ENCODE measurements at places on chromosomes 11 and 22. TPM values are rescaled to one million over a fixed set of nuclear protein-coding genes. Genes with fewer than 3 reads are reported as not detected.

The MS4A6E gene
- not detected for polyA plus RNA-seq

The MUC6 gene
- 0.02 TPM for polyA plus RNA-seq

The IFTAP gene
- 25.9 TPM for polyA plus RNA-seq

The ATP5MG gene
- polyA plus RNA-seq = 162 TPM

The SCO2 gene
- not detected for polyA plus RNA-seq

The CRYBA4 gene
- not detected for polyA plus RNA-seq

The CARNS1 gene
- polyA plus RNA-seq = 0.58 TPM

DNA sequence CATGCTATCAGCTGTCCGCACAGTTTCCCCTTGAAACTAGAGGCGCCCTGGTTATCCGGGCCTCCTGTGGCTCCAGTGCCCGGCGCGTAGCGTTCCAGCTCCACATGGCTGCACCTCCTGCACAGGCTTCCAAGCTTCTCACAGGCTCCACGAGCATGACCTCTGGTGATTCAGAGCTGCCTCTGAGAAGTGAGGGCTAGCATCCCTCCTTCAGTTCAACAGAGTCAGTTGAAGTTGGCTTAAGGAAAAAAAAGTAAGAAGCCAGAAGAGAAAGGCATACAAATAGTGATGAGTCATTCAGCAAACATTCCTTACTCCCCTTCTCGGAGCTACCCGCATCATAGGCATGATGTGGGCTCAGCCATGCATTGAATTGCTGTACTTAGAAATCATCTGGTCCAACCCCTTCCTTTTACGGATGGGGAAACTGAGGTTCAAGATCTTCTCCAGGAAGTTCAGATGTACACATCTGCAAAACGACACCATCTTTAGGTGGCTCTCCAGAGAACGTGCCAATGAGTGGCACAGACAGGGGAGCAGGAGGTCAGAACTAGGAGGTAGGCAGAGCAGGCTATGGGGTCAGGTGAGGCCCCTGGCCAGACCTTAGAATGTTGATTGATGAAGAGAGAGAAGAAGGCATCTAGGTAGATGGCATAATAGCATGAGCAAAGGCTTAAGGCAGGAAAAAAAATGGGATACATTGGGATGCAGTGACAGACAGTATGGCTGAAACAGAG lies 216.3 kb upstream of the TBCEL start:
- peaks cover 1% of the 10 kb centered on the region for H3K4me1 ChIP-seq
- no peak overlapping the region for H3K4me3 ChIP-seq
- no peaks in the 10 kb centered on the region for H3K36me3 ChIP-seq
- no peaks in the 10 kb centered on the region for H3K27me3 ChIP-seq

DNA sequence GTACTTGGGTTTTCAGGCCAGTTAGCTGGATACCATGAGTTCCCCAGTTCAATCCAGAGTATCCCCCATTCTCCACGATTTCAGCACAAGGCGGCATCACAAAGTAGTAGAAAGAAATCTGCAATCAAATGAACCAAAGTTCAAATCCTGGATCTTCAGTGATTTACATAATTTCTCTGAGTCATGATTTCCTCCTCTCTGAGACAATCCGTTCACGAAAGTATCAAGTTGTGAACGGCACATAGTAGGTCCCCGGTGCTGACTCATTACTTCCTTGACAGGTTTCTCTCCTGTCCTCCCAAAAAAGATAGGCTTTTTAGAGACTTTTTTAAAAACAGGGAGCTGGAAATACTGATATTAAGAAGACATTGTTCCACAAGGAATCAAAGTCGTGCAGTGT lies 69.1 kb upstream of the AKIP1 start:
- no peak overlapping the region for H3K27ac ChIP-seq
- DNase-seq = no peak
- H3K4me1 ChIP-seq = peaks cover 20% of the 10 kb centered on the region
- H3K27me3 ChIP-seq = no peaks in the 10 kb centered on the region
- H3K36me3 ChIP-seq = no peaks in the 10 kb centered on the region
- no peak overlapping the region for H3K4me3 ChIP-seq

DNA sequence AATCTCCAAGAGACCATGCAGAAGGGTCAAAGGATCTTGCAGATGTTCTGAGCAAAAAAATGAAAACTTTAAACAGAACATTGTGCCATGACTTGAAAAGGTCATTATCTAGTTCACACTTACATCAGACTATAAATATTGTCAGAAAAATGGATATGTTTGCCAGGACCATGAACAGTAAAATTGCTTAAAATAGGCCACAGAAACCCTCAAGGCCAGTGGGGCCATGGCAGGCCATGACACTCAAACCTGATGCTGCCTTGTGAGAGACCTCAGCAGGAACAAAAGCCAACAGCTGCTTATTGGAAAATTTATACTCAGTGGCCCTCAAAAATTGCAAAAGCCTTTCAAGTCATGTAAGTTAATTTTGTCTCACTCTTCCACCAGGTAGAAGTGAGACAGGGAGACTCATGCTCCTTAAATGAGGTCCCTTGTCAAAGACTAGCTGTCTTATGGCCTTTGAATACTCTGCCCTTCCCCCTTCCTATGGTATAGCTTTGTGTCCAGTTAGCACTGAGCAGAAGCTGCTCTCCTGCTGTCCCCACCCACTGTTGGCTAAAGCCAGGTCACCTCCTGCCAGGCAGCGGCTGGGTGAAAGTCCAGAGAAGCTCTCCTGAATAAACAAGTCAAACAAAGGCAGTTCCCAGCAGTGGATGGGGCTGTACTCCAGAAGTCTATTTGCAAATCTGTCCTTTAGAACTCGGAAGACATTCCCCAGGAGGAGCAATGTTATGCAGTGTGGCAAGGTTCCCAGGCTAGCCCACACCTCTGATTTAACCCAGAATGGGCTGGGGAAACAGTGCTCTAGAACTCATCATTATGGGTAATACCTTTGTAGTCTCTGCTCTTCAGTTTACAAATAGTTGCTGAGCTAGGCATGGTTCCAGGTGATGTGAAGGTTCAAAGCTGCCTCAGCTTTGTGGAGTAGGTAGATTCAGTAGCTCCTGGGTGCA lies 21.4 kb downstream of the ADM start:
- no peak overlapping the region for H3K4me3 ChIP-seq
- no peaks in the 10 kb centered on the region for H3K36me3 ChIP-seq
- DNase-seq = peak; percentile 49
- peaks cover 39% of the 10 kb centered on the region for H3K4me1 ChIP-seq

- DNase-seq = no peak
- no peaks in the 10 kb centered on the region for H3K27me3 ChIP-seq
- H3K4me3 ChIP-seq = no peak overlapping the region
- H3K36me3 ChIP-seq = no peaks in the 10 kb centered on the region
- peaks cover 1% of the 10 kb centered on the region for H3K4me1 ChIP-seq
Observed at GRCh38 chr11:31786996-31787685, 24.0 kb downstream of the PAX6 start.

GRCh38 chr22:28630177-28630574 lies 49.5 kb downstream of the TTC28 start:
- H3K27me3 ChIP-seq = no peaks in the 10 kb centered on the region
- no peak for DNase-seq
- H3K4me3 ChIP-seq = no peak overlapping the region
- H3K27ac ChIP-seq = no peak overlapping the region

GRCh38 chr22:45923835-45924234 lies 53.1 kb downstream of the WNT7B start:
- no peak overlapping the region for H3K4me3 ChIP-seq
- no peaks in the 10 kb centered on the region for H3K4me1 ChIP-seq

DNA sequence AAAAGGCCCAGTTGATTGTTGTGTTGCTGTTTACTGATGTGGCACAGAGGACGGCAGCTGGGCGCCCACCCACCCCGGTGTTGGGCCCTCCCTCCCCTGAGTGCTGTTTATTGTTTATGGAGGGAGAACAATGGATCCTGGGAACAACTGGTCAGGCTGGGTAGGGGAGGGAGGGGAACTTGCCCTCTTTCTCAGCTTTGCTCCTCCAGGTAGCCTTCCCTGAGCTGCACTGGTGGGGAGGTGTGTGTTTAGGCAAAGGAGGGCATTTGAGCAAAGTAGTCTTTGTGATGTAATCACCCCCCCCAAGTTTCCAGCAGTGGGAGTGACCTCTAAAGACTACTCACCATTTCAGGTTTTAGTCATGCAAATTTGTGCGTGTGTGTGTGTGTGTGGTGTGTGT lies 1035.3 kb downstream of the NTM start:
- no peaks in the 10 kb centered on the region for H3K4me1 ChIP-seq
- no peaks in the 10 kb centered on the region for H3K36me3 ChIP-seq
- H3K27me3 ChIP-seq = no peaks in the 10 kb centered on the region
- DNase-seq = no peak
- H3K4me3 ChIP-seq = no peak overlapping the region

GRCh38 chr11:66346476-66347424 lies 679 bp downstream of the B4GAT1 start:
- no peaks in the 10 kb centered on the region for H3K36me3 ChIP-seq
- peak overlapping the region; percentile 86 for H3K27ac ChIP-seq
- peak overlapping the region; percentile 97 for H3K4me3 ChIP-seq
- no peaks in the 10 kb centered on the region for H3K27me3 ChIP-seq

DNA sequence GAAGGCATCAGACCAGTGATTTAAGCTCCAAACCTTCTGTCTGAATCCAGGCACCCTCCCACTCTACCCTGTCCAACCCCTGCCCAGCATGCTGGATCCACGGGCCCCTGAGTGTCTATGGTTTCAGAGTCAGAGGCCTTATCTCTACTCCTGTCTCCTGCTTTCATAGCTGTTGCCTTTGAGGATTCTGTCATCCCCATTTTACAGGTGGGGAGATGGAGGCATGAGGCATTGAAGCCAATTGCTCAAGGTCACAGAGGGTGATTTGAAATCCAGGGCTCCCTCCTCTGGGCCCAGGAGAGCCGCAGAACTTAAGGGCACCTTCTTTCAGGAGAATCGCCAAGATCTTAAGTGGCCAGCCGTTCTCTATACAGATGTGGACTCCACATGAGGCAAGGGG lies 3.1 kb downstream of the KCNJ4 start:
- H3K27me3 ChIP-seq = peaks cover 3% of the 10 kb centered on the region
- H3K4me1 ChIP-seq = peaks cover 2% of the 10 kb centered on the region
- no peaks in the 10 kb centered on the region for H3K36me3 ChIP-seq
- no peak overlapping the region for H3K27ac ChIP-seq
- DNase-seq = no peak

DNA sequence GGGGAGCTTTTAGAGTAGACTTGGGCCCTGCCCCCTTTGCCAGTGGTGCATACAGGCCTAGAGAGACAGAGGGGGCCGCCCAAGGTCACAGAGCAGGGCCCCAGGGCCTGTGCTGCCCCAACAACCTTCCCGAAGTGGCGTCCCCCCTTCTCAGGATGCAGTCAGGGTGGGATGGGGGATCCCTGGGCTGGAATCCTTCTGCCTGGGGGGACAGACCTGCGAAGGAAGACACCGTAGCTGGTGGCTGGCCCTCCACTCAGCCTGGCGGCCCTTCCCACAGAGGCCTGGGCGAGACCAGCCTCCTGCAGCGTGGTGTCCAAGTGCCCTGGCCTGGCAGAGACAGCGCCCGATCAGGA lies 14.4 kb upstream of the EHD1 start:
- H3K4me3 ChIP-seq = peak overlapping the region; percentile 14
- H3K4me1 ChIP-seq = no peaks in the 10 kb centered on the region
- DNase-seq = no peak
- no peak overlapping the region for H3K27ac ChIP-seq
- no peaks in the 10 kb centered on the region for H3K27me3 ChIP-seq

- no peaks in the 10 kb centered on the region for H3K36me3 ChIP-seq
- H3K4me1 ChIP-seq = peaks cover 40% of the 10 kb centered on the region
- H3K27ac ChIP-seq = peak overlapping the region; percentile 53
- H3K27me3 ChIP-seq = no peaks in the 10 kb centered on the region
- no peak overlapping the region for H3K4me3 ChIP-seq
- no peak for DNase-seq
Observed at GRCh38 chr11:128496692-128497060, 90.7 kb downstream of the ETS1 start.

DNA sequence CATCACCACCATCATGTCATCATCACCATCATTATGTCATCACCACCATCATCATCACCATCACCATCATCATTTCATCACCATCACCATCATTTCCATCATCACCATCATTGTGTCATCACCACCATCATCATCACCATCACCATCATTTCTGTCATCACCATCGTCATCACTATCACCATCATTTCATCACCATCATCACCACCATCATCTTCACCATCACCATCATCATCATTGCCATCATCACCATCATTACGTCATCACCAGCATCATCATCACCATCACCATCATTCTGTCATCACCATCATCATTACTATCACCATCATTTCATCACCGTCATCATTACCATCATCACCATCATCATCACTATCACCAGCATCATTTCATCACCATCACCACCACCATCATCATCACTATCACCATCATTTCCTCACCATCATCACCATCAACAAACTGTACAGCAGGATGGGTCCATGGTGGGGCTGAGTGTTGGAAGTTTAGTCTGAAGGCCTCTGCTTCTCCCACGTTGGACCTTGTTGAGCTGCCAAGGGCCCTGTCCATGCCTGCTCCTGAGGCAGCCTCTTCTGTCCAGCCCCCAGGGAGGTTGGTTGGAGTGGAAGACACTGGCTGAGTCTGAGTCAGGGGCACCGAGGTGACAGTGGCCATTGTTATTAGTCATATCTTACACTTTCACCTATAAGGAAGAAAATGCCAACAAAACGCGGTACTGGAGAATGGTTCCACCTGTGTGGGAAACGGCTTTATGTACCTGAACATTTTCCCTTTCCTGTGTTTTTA lies 247.1 kb downstream of the TBC1D22A start:
- H3K36me3 ChIP-seq = no peaks in the 10 kb centered on the region
- no peak for DNase-seq
- no peaks in the 10 kb centered on the region for H3K27me3 ChIP-seq
- no peak overlapping the region for H3K27ac ChIP-seq
- no peak overlapping the region for H3K4me3 ChIP-seq

GRCh38 chr11:12137005-12137690 lies 26.8 kb downstream of the MICAL2 start:
- H3K4me1 ChIP-seq = peaks cover 14% of the 10 kb centered on the region
- DNase-seq = no peak
- no peak overlapping the region for H3K27ac ChIP-seq
- H3K27me3 ChIP-seq = no peaks in the 10 kb centered on the region
- H3K36me3 ChIP-seq = no peaks in the 10 kb centered on the region
- H3K4me3 ChIP-seq = no peak overlapping the region

- H3K4me3 ChIP-seq = no peak overlapping the region
- DNase-seq = no peak
- H3K27ac ChIP-seq = no peak overlapping the region
- no peaks in the 10 kb centered on the region for H3K27me3 ChIP-seq
- H3K36me3 ChIP-seq = no peaks in the 10 kb centered on the region
- peaks cover 16% of the 10 kb centered on the region for H3K4me1 ChIP-seq
Observed at GRCh38 chr22:46001426-46002106, 24.6 kb upstream of the WNT7B start.

Data from ovary (tissue), 10 donors.